Fibroblast of mammary gland (primary cell): ENCODE measurements at places on chromosomes 4 and X.

DNA sequence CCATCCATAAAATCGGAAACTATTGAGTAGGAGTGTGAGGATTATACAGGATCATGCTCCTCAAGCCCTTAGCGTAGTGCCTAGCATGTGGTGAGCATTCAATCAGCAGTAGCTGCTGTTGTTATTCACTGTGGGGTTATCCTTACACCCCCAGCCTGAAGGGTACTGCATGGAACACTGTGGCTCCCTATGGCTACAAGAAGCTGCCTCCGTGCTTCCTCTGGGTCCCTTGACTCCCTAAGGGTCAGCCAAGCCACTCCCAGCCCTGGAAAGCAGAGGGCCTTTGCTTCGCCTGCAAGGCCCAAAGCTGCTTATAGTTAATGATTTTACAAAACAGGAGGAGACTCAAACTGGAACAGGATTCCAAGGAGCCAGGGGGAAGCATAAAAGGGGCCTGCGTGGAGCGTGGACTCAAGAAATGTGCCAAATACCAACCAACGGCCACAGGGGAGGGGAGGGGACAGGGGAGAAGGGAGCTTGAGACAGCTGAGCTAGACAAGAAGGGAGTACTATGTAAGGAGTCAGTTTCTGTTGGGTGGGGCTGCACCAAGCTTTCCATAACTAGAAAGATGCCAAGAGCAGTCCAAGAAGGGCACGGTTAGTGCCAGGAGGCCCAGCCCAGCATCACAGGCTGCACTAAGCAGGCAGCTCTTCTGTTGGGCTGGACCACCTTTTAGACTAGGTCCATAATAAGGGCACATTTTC, 15.9 kb downstream of the SEPTIN6 start:
- DNase-seq: no peak

- DNase-seq: no peak
Observed at GRCh38 chrX:25013632-25014365, 2.0 kb downstream of the ARX start.

- peak; percentile 53 for DNase-seq
Observed at GRCh38 chr4:154973244-154974035, 192.4 kb downstream of the RBM46 start.

- peak; percentile 81 for DNase-seq
Observed at GRCh38 chrX:19698122-19698521, 182.8 kb upstream of the MAP3K15 start.

GRCh38 chr4:54447304-54447703, 210.5 kb upstream of the KIT start:
- DNase-seq: no peak

- no peak for DNase-seq
Observed at GRCh38 chr4:8242782-8243560, 26.6 kb upstream of the HTRA3 start.

- no peak for DNase-seq
Observed at GRCh38 chr4:108458681-108459080, 161.7 kb upstream of the RPL34 start.

GRCh38 chrX:154734061-154734781, 16.7 kb downstream of the GAB3 start:
- peak; percentile 86 for DNase-seq

DNA sequence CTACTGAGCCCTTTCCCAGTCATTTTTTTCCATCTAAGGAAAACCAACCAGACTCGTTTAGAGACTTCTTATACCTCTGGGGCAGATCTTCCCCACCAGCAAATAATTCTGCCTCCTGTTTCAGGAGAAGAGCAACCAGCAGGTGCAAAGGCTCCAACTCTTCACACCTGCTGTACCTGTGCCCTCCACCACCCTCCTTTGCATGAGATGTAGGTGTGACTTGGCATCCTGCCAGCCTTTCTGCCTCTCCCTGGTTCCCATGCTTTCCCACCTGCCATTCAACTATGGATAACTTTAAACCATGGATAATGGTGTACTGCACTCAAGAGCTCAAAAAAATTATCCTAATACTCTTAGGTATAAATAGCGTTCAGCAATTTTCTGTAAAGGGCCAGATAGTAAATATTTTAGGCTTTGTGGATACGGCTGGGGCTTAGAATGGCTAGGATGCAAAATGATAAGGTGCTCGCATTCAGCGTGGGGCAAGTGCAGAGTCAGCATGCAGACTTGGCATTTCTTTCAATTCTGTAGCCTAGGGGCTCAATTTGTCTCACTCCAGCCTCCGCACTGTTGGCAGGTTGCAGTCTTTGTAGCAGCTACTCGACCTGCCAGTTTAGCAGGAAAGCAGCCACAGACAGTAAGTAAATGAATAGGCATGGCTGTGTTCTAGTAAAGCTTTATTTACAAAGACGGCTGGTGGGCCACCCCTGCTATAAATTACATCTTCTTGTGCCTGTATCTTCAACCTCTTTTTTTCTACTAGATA, 79.8 kb downstream of the HCCS start:
- DNase-seq: no peak

GRCh38 chrX:39560271-39560670, 537.5 kb downstream of the BCOR start:
- no peak for DNase-seq

GRCh38 chr4:2009651-2010233, 968 bp upstream of the NELFA start:
- peak; percentile 48 for DNase-seq

DNA sequence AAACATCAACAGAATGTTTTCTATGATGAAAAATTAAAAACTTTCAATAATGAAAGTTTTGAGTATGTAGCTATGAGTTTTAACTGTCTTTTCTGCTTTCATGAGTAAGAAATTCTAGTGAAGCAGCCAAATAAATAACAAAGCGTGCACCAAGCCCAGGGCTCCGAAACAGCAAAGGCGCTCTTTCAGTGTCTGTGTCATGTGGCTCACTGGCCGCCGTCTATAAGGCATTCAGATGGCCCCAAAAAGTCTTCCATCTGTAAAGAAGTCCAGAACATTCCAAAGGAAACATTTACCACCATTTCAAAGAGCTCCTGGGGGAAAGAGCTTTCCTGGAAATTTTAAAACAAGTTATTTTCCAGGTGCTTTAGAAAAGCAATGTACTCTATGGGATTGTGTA, 139.9 kb downstream of the AFAP1 start:
- no peak for DNase-seq

- DNase-seq: no peak
Observed at GRCh38 chr4:38781854-38782261, 932 bp downstream of the TLR10 start.

- DNase-seq: no peak
Observed at GRCh38 chrX:69083361-69083760, 81.9 kb downstream of the PJA1 start.

DNA sequence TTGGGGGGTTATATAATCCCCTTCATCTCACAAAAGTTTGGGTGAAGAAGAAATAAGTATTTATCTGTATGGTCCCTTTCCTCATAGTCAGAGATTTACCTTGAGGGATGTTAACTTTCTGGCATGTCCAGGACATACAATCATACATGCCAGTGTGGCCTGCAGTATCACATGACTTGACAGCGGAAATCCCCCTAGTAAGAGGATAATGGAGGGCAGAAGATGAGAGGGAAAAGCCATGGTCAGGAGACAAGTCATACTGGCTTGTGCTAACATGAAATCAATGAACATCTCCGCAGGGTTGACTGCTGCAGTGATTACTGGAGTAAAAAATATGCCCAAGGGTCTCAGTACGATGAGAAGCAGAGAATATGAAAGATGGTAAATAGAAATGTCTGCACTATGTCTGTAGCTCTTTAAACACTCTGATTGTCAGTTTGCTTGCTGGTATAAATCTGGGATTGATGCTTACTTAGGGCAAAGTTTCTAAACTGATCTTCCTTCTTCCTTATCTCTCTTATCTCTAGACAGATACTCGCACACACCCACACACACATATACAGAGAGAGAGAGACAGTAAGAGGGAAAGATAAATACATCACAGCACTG, 1385.6 kb upstream of the ADGRL3 start:
- DNase-seq: no peak

DNA sequence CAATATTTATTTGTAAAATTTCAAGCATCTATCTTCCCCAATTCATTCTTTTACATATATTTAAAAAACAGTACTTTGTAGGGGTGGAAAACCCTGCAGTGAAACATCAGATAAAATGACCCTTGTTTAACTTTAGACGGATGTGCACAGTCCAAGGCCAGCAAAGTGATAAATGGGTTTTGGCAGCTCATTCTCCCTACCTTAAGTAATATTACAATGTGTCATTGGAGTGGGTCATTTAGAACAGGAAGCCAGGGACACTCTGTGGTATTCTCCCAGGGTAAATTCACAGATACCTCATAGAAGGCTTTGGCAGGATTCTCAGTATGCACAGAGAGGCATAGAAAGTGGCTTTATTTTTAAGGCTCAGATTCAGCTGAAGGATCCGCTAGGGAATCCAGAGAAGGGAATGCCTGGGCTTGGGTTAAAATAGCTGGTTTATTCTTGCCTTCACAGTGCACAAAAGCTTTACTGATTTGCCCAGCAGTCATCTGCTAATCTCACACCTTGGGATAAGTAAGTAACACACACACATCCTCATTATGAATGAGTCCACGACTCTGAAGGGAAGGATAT, 206.7 kb downstream of the RASL11B start:
- peak; percentile 22 for DNase-seq

- DNase-seq: no peak
Observed at GRCh38 chrX:154809939-154810665, 4.8 kb upstream of the MPP1 start.

DNA sequence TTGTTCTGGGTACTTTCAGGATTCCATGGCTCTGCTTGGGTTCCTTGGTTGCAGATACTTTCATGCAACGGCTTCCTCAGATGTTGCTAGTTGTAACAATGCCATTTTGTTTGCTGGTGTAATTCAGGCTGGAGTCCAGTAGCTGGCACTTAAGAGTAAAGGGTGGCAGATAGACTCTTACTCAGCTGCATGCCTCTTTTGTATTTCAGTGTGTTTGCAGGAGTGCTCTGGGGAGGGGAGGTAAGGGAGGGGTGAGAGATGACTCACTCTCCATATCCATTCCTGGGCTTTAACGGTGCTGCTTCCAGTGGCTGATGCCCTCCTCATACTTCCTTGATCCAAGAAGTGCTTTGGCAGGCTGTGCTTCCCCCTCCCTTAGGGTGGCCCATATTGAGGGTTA, 155.2 kb downstream of the ZNF330 start:
- peak; percentile 67 for DNase-seq

- DNase-seq: no peak
Observed at GRCh38 chr4:98481167-98481566, 177.2 kb downstream of the TSPAN5 start.

DNA sequence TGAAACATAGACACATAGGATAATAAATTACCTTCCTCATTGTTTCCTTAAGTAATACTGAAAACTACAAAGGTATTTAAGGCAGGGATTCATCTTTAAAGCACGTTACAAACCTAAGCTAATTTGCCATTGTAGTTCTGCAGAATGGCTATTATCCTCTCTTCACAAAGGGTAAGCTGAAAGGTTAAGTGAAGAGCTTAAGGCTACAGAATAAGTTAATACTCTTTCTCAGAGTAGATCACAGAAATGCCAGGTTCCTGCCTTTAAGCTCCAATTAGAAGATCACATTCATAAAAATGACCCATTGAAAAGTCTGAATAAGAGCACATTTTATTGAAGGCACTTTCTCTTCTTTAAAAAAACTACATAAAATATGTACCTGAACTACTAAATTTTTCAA, 42.1 kb upstream of the PRDM5 start:
- DNase-seq: no peak

- peak; percentile 86 for DNase-seq
Observed at GRCh38 chrX:13109817-13110216, 65.4 kb upstream of the FAM9C start.

DNA sequence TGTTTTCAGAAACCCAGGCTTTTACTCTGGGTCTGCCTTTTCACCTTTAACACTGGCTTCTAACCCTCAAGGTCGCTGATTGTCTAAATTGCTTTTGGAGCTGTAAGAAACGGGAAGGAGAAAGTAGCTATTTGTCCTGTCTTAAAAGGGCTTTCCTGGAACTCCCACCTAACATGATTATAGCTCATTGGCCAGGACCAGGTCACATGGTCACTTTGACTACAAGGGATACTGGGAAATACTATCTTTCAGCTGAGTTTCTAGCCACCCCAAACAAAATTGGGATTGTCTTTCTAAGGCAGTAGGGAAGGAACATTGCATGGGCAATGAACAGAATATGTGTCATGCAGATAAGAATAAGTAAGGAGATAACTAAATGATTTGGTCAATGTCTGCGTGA, 106.7 kb upstream of the ARHGAP24 start:
- DNase-seq: no peak

DNA sequence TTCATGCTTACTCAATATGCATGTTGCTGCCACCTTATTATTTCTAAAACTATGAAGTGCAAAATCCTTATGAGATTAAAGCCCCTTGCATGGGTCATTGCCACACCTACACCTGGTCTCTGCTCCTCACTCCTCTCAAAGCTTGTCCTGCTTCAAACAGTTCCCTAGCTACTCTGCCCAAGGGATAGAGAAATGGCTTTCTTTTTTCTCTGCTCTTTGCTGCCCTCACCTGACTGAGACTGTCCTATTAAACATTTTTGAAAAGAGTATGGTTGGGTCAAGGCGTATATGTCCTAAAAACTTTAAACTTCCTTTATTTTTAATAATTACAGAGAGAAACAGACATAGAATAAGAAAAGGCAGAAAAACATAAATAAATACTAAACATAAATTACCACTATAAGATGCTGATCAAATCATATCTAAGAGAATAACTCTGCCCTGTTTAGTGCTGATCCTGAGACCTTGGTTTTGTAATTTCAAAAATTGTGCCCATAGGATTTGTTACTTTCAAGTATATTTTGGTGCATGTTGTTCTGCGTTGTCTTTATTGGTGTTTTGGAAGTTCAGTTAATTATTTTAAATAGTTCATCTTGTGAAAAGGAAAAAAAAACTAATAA, 704.9 kb upstream of the PABPC4L start:
- DNase-seq: no peak

DNA sequence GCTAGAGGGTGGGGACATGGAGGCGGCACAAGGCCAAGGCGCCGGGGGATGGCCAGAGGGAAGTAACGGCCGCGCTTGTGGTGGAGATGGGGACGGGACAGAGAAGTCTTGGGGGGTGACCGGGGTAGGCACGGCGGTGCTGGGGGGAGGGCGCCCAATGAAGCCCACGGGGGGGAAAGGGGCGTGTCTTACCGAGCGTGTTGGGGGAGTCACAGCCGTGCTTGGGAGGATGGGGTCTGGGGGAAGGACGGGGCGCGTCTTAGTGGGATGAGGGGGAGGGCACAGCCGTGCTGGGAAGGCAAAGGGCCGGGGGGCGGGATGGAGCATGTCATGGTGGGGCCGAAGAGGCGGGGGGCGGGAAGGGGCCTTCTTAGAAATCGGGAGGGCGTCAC, 952 bp downstream of the ARSD start:
- no peak for DNase-seq

- DNase-seq: no peak
Observed at GRCh38 chrX:52821079-52821760, 10.1 kb downstream of the XAGE5 start.

DNA sequence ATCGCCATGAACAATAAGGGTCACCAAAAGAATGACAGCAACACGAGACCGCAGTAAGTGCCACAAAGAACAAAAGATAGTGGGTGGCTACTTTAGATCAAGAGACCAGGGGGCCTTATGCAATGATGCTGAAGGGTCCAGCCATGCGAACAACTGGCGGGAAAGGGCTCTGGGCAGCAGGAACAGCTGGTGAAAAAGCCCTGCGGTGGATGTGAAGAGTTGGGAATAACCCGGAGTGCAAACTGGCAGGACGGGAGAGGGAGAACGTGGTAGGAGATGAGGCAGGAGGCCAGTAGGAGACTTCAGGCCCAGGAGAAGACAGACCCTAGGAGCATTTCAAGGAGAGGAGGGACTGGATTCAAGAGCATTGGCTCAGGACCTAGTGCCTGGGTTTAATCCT, 120.2 kb downstream of the AFAP1 start:
- DNase-seq: no peak
